ENCODE measurements at places on chromosomes 1 and 21.

- no peak for DNase-seq
Measured at GRCh38 chr1:154744352-154745035, 125.6 kb downstream of the KCNN3 start.

DNA sequence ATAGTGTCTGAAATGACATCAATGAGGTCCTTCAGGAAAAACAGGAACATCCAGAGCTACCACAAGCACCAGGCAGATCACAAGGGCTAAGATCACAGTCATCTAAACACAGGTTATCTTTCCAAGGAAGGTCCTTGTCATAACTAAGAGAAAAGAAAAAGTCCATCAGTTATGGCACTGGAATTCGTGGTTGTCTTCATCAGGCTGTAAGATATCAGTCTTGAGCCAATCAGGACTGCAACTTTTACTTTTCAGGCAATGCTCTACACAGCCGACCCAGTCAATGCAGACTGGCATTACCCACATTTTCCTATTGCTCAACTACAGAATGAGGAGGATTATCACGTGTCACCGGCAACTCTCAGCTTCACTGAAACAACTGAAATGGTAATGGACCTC, 26.4 kb downstream of the SORT1 start:
- no peak for DNase-seq

DNA sequence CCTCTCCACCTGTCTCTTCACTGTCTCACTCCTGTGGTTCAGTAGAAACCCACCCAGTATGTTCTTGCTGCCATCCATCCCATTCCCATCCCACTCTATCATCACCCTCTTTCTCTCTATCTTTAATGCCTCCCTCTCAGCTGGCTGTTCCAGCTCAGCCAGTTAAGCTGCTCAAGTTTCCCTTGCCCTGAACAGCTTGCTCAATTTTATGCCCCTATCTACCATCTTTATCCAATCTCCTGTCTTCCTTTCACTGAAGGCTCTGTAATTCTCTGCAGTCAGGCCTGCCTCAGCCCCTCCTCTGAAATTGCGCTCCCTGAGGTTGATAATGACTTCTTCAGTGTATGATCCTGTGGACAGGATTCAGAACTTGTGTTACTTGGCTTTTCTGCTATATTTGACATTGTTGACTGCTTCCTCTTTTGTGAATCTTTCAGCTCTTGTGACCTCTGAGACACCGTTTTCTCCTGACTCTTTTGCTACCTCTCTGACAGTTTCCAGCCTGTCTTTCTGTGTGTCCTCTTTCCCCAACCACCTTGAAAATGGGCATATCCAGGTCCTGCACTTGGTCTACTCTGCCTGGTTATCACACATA, 13.9 kb upstream of the BCAR3 start:
- DNase-seq: no peak

- no peak for DNase-seq
Measured at GRCh38 chr1:206030191-206030590, 6.5 kb upstream of the CTSE start.

DNA sequence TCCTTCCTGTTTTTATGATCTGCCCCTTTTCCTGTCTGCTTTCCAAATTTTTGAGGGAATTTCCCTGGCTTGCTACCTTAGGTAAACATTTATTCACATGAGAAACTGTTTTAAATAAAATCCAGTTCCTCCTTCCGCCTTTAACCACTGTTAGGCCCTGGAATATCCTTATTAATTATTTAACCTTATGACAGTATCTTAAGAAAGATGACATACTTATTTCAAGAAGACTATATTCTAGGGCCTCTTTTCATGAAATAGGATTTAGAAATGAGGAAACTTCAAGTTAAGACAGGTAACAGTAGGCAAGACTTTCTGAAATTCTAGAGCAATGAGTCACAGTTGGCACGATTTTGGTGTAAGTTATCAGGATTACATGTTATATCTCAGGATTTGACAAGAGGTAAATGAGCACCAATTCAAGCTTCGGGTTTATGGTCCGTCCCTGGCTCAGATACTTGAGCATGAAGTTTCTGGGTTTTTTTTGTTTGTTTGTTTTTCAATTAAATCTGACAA, 2.0 kb upstream of the TNFSF18 start:
- no peak for DNase-seq

DNA sequence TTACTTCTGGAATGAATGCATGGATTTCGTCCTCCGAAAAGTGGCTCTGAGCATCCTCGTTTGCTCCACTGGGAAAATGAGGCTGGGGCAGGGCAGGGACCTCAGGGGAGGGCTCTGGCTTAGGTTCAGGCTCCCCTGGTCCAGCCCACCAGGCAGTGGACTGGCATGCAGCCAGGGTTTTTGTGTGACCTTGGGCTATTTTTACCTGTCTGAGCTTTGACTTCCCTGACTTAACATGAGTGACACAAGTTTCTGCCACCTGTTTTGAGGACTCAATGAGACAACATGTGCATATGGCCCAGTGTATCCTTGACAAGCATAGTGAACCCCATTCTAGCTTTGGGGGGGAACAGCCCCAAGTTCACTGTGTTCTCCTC, 32.6 kb upstream of the EDN2 start:
- DNase-seq: no peak

DNA sequence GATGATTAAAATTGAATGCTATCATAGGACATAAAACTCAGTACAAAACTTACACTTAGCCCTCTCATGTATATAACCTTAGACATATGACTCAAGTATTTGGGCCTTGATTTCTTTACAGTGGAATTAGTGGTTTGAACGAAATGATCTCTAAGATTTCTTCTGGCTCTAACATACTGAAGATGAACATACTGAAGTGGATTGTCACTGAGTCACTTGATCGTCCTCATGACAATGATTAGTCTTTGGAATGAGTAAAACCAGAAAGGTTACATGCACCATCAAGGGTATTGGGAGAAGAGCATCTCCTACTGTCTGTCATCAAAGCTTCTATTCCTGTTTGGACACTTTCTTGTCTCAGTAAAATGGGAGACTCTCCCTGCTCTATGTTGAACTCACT, 17.4 kb downstream of the FMN2 start:
- DNase-seq: no peak

All from activated CD4-positive, alpha-beta T cell treated with anti-CD3 and anti-CD28 coated beads for 24 hours (primary cell).